GM23248 (cell line): ENCODE measurements at places on chromosomes 4 and X.

- DNase-seq = no peak
These were observed 22.6 kb upstream of the EGF start for GRCh38 chr4:109890076-109890475.

DNA sequence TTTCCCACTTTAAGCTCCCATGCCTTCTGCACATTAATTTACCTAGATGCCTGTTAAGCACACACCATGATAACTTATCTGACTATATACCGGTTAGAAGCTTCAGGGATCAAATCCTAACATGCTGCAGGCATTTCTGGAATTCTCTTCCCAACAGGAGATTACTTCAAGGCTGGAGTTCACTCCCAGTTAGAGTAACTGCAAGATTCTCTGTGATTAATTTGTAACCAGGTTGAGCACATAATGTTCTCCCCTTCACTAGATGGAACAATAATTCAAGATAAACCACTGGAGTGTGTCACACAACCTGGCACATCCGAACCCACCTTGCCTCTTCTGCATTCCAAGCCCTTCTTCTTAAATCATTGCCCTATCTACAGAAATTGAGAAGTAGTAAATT, 11.8 kb upstream of the UGT2A3 start:
- no peak for DNase-seq

GRCh38 chrX:38365954-38366353, 13.6 kb downstream of the OTC start:
- no peak for DNase-seq

GRCh38 chr4:24836661-24837242, 41.4 kb downstream of the SOD3 start:
- no peak for DNase-seq

GRCh38 chrX:27445438-27445837, 17.7 kb downstream of the PPP4R3C start:
- DNase-seq = no peak

- DNase-seq = no peak
These were observed 349.8 kb upstream of the KLHL4 start for GRCh38 chrX:87167841-87168240.

DNA sequence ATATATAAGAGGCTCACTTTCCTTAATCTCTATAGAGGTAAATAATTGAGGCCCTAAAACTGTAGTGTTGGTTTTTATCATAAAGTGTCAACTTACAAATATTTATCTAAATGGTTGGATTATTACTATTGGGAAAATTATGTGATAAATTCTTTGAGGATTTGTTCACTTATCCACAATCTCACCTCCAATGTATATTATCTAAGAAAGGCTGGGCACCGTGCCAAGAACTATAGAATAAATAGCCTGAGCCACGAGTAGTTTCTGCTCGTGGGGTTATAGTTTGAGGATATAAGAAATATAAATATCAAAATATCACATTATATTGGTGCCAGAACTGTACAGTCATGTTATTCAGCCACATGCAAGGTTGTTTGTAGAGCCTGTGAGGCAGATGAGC, 177.9 kb downstream of the VEGFC start:
- no peak for DNase-seq

GRCh38 chr4:113350576-113350975, 301.1 kb downstream of the ANK2 start:
- DNase-seq = no peak

DNA sequence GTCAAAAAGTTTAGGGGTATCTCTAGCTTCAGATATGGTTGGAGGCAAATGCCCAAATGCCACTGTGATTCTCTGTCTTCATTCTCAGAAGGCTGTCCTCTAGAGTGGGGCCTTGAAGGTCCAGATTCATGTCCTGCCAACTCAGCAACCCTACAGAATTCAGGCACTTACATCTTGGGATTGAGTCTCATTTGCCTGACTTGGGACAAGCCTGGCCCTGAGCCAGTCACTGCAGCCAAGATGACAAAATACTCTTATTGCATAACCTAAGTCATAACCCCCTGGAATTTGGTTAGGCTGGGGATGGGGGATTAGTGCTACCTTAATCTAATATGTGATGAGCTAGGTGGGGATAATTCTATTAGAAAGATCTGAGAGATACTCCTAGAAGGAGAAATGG, 100.5 kb downstream of the AREG start:
- peak; percentile 42 for DNase-seq

- peak; percentile 42 for DNase-seq
These were observed 235.9 kb upstream of the PCDH18 start for GRCh38 chr4:137768196-137768595.

- DNase-seq = peak; percentile 26
These were observed 128.1 kb upstream of the STK26 start for GRCh38 chrX:131894995-131895394.

GRCh38 chrX:57964975-57965374, 54.7 kb upstream of the ZXDA start:
- no peak for DNase-seq

DNA sequence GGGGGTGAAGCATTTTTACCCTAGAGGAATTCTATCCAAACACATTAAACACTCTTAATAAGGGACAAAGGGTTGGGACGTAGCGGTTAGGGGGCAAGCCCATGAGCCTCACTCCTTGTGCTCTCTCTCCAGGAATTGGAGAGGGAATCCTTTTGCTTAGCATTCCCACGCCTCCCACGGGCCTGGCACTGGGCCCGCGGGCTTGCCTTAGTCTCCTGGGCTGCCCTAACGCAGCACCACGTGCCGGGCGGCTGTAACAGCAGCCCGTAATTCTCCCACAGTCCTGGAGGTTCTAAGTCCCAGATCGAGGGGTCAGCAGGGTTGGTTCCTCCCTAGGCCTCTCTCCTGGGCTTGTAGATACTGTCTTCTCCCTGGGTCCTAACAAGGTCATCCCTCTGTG, 67.5 kb downstream of the TBL1X start:
- DNase-seq = no peak

DNA sequence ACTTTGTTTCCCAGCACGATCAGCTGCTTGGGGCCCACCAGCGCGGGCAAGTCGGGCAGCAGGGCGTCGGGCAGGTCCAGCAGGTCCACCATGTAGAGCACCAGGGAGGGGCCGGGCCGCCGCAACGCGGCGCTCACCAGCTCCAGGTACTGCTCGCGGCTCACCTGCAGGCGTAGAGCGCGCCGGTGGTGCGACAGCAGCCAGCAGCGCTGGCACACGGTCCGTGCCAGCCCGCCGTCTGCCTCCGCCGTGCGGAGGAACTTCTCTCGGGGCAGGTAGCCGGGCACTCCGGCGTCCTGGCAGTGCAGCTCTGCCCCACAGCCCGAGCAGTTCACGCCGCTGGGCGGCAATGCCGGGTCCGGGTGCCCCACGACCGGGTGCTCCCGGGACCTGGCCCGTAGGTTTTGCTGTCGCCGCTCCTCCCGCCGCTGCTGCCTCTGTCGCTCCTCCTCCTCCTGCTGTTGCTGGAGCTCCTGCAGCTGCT, 527 bp downstream of the NOA1 start:
- DNase-seq = peak; percentile 62

- no peak for DNase-seq
These were observed 88.0 kb downstream of the LEF1 start for GRCh38 chr4:108080747-108081146.

DNA sequence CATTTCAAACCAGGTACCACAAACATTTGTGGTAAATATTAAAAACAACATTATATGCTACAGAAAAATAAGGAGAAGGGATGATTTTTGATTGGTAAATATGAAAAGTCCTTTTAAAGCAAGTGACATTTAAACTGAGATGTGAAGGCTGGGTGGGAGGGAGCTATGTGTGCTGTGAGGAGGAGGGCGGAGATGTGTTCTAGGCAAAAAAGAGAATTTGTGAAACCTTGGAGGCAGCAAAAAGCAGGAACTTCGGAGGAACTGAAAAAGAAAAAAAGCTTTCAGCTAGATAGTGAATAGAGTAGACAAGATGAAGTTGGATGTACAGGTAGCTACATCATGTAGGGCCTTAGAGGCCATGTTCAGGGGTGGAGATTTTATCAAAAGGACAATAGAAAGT, 10.1 kb upstream of the ARAP2 start:
- no peak for DNase-seq

- DNase-seq = no peak
These were observed 454.9 kb downstream of the CCSER1 start for GRCh38 chr4:90582087-90582486.

- no peak for DNase-seq
These were observed 54.2 kb upstream of the MGST2 start for GRCh38 chr4:139611391-139611790.

DNA sequence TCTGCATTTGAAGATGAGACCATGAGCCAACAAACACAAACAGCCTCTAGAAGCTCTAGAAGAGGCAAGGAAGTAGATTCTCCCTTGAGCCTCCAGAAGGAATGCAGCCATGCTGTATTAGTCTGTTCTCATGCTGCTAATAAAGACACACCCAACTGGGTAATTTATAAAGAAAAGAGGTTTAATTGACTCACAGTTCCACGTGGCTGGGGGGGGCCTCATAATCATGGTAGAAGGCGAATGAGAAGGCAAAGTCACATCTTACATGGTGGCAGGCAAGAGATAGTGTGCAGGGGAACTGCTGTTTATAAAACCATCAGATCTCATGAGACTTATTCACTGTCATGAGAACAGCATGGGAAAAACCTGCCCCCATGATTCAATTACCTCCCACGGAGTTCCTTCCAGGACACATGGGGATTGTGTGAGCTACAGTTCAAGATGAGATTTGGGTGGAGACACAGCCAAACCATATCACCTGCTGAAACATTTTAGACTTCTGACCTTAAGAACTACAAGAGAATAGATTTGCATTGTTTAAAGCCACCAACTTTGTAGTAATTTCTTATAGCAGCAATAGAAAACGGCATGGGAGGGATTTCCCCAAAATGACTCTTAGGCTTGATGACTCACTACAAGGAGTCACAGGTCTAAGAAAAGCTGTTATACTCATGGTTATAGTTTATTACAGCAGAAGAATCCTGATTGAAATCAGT, 284.4 kb upstream of the SFRP2 start:
- DNase-seq = peak; percentile 92

GRCh38 chrX:45428831-45429230, 228.2 kb upstream of the DIPK2B start:
- peak; percentile 31 for DNase-seq

- DNase-seq = peak; percentile 86
These were observed 22.4 kb downstream of the RAB40AL start for GRCh38 chrX:102959471-102959870.

GRCh38 chr4:39864391-39864790, 113.3 kb downstream of the PDS5A start:
- no peak for DNase-seq

GRCh38 chr4:15890246-15890829, 48.2 kb downstream of the FGFBP1 start:
- DNase-seq = no peak

GRCh38 chrX:112053169-112053568, 29.4 kb downstream of the TRPC5 start:
- no peak for DNase-seq

- no peak for DNase-seq
These were observed 10.4 kb downstream of the KIT start for GRCh38 chr4:54668014-54668611.

DNA sequence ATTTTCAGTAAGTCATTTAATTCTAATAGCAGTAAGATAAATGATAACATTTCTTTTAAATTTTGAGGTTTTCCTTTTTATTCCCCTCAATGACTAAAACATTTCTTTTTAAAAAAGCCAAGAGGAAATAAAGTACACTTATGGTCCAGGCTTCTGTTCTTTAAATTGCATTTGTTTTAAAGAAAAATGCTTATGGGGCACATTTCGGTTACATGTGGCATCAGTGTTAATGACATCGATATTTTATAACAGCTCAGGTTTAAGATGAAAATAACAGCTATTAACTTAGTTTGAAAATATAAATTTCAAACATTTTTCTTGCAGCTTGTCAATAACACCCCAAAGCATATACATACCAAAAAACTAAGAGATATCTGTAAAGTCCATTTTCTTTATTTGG, 1161.1 kb downstream of the PCDH18 start:
- no peak for DNase-seq

- peak; percentile 95 for DNase-seq
These were observed 125.7 kb upstream of the NAP1L5 start for GRCh38 chr4:88823058-88823919.

DNA sequence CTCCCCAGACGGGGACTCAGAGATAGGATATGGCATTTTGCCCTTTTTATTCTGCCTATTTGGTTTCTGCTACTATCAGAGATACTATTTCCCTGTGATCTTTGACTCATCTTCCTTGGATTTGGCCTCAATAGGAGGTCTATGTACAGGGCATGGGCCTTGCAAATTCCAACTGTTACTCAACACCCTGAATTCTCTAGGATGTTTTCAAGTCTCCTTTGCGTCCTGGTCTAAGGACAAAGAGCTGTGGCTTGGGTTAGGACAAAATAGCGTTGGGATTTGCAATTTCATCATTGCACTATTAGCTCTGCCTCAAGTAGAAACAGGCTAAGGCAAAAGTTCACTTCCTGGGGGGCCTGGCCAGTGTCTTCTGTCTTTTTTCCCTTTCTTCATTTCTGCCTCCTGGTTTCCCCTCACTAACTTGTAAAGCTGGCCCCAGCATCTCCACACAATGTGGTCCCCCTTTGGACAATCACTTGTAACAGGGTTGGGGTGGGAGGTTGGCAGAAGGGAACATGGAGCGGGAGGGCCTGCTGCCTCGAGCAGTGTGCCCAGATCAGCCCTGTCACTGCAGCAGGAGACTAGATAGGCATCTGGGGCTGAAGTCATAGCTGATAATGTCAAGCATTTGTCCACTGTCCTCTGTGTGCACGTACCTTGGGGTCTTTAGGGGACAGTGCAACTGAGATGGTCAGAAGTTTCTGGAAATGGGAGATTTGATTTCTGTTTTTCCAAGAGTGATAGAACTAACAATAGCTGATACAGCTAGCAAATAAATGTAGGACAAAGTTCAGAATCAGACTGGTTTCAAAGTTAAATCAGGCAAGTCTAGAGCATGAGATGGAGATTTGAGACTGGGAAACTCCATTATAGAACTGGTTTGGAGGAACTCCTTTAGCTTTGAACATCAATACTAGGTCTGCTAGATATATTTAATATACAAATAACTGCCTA, 25.8 kb upstream of the STBD1 start:
- DNase-seq = no peak

DNA sequence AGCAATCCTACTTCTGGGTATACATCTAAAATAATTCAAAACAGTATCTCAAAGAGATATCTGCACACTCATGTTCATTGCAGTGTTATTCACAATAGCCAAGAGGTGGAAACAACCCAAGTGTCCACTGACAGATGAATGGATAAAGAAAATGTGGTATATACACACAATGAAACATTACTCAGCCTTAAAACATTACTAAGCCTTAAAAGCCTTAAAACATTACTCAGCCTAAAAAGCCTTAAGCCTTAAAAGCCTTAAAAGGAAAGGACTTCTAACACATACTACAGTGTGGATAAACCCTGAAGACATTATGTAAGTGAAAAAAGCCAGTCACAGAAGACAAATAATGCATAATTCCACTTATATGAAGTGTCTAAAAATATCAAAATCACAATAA, 40.3 kb upstream of the TFDP3 start:
- peak; percentile 68 for DNase-seq

GRCh38 chr4:136319789-136320464, 1212.4 kb downstream of the PCDH18 start:
- no peak for DNase-seq

- DNase-seq = peak; percentile 7
These were observed 1282.3 kb upstream of the TENM3 start for GRCh38 chr4:180960743-180961401.

- no peak for DNase-seq
These were observed 239.6 kb upstream of the FAM47A start for GRCh38 chrX:34371754-34372153.

- peak; percentile 16 for DNase-seq
These were observed 115.8 kb downstream of the VEGFC start for GRCh38 chr4:176676901-176677300.
